Mammary epithelial cell (primary cell): ENCODE measurements at places on chromosomes 6 and 20.

- no peak for DNase-seq
Measured at GRCh38 chr20:44247131-44247571, at the start of gene GDAP1L1. Gene GDAP1L1 (plus strand): TSS chr20:44247308. CDS start chr20:44247335, 27 bp downstream.

- DNase-seq: peak; percentile 99
Measured at GRCh38 chr6:169289619-169290339, 36.1 kb upstream of the THBS2 start.

DNA sequence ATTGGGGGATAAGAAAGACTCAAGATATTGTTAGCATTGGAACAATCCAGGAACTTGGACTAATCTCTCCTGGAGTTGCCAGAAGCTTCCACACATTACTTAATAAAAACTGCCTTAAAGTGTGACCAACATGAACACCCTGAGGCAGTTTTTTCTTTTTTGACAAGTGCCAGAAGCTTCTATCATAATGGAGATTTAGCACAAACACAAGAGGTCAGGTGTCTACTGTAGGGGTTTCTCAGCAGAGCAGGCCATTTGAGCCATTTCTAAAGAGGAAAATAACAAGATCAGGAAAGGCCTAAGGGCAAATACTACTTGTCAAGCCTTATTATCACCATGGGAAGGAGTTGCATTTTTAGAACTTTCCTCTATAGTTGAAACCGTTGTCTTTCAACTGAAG lies 361.5 kb downstream of the EPM2A start:
- DNase-seq: no peak

DNA sequence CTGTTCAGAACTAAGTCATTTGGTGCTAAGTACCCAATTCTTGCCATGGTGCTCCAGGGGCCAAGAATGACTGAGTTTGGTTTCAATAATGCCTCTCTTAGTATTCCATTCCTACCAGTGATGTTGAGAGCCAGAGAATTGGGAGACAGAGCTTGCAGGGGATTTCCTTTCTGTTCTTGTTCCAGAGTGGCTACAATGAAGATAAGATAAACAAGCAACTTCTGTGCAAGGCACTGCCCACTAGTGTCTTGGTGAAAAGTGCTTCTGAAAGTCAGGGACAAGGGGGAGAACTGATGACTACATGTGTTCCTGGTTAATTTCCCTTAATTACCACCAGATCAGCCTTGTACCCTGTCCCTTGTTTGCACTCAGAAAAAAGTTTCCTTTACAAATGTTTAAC lies 421.6 kb downstream of the BCKDHB start:
- DNase-seq: no peak
